ENCODE measurements at places on chromosomes 7 and 10. TPM values are rescaled to one million over a fixed set of nuclear protein-coding genes. Genes with fewer than 3 reads are reported as not detected.

DNA sequence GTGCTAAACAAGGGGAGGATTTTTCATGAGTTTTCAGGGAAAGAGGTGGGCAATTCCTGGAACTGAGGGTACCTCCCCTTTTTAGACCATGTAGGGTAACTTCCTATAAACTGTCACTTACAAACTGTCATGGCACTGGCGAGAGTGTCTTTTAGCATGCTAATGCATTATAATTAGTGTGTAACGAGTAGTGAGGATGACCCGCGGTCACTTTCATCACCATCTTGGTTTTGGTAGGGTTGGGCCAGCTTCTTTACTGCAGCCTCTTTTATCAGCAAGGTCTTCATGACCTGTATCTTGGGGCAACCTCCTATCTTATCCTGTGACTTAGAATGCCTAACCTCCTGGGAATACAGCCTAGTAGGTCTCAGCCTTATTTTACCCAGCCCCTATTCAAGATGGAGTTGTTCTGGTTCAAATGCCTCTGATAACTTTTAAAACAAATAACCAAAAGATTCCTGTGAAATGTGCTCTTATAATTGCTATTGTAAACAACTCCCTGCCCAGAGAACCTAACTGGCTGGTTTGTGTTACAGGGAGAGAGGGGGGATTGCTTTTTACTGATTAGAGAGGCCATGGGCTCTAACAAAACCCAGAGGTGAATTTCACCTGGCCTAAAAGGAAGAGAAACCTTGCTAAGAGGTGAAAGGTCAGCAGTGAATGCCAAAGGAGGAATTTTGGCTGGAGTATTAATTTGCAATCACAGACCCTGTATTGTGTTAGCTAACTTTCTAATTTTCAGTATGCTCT is 64.3 kb downstream of the EEPD1 start:
- no peak for DNase-seq

DNA sequence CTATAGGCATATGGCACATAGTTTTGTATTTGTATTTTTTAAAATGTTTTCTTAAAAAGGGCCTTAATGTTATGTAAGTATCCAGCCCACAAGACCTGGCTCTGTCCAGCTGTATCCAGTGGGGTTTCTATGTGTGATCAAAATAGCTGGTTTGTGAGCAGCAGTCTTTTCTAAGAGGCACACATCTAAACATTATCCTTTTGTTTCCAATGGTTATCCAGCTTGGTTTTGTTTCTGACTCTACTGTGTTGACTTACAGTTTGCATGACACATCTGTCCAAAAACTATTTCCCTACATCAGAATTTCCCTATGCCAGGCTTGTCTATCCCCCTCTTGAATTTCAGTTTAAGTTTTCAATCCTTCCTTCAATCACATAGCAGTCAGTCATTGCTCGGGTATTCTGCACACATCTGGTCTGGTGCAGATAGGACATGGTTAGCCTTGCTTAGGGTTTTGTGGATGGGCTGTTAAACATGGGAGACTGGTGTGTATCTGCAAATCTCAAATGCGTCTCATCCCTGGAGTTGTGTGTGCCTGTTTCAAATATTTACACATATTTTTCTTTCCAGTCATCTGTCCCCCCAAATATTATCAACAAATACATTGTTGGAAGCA is 104.2 kb downstream of the SAMD9 start:
- no peak for DNase-seq

Gene GOLGA7B
- 0.59 TPM for total RNA-seq

GRCh38 chr7:116164552-116165306 is 45.6 kb upstream of the TES start:
- DNase-seq = no peak

DNA sequence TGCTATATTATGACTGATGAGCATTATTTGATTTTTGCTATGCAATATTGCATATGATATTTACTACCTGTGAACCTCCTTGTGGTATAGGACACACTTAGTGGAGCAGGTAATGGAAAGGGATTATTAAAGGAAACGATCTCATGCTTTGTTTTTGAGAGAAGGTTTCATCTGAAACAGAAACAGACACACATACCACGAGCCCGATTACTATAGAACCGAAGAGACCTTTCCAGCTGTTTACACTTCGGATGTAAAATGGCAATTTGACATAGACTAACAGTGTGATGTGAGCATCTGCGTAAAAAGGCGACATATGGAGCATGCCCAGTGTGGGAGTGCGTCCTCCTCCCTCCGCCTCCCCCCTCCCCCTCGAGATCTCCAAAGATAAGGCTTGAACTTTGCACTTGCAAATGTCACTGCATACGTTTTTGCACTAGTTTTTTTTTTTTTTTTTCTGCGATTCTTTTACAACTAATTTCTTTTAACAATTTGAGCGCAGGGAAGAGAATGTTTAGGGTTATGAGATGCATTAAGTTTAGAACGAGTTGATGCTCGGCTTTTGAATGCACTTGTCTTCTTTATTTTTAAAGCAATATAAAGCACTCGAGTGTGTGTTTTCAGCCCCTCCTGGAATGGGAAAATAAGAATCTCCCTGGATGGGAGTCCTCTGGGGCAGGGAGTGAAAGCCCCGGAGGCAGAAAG is 251.0 kb downstream of the NSUN6 start:
- no peak for DNase-seq

- DNase-seq = no peak
These were observed 453.9 kb upstream of the GHITM start for GRCh38 chr10:83685458-83685857.

DNA sequence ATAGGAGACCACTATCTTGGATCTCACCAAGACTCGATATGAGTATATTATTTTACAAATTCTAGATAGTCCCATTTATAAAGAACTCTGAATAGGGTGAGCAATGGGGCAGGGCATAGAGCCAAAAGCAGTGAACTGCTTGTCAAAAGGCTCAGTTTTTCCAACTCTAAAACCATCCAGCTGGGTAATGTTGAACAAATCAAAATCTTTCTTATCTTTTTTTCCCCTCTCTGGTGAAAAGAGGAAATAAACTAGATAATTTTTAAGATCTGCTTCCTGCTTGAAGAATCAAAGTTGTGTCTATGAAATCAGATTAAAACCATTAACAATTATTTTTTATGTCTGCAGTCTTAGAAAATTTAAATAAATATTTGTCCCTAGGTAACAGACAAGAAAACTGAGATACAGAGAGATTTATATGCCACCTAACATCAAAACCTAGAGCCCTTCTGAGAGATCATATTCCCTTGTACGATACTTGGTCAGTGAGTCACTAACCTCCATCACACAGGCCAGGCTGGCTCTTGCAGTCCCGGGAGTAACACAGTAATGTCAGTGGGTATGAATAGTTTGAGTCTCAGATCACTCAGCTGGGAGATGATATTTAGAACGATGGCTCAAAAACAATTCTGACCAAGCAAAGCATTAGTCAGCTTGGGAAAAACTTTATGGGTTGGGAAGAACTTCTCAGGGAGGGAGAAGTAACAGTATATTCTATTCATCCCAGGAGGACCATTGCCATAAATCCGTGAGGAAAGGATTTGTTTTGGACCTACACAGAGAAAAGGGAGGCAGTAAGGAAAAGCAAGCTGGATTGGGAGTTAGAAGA is 178.8 kb downstream of the REEP3 start:
- no peak for DNase-seq

DNA sequence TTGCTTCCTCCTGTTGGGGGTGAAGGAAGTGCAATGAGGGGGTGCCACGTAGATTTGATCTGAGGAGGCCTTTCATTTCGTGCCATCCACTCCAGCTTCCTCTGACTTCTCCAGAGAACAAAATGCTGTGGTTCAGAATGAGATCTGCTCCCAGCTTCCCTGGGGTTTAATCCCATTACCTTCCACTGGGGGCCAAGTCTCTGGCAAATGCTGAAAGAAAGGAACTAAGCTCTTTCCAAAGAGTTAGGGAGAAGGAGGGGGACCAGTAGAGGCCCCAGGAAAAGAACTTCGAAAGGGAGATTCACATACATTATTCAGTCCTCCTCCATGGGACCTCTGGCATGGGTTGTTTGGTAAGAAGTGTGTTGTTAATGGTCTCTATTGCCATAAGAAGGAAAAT is 727.0 kb downstream of the TYW1 start:
- DNase-seq = no peak

- no peak for DNase-seq
These were observed 16.4 kb downstream of the STAMBPL1 start for GRCh38 chr10:88896372-88896993.

- no peak for DNase-seq
These were observed 163.8 kb downstream of the SORCS3 start for GRCh38 chr10:104804880-104805279.

DNA sequence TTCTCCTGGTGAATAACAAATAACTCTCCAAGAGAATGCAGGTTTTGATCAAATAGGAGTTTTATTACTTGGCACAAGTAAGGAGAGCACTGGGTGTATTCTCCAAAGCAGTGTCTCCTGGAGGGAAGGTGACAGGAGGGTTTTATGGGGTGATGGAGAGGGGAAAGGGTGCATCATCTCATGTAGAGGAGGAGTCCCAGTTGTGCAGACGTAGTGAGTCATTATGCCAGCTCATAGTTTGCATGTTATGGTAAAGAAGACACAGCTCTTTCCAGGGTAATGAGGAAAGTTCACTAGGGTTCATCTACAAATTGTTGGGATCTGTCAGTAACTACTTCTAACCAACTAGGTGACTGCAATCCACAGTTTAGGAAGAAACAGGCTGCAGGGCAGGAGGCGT is 347.9 kb upstream of the MEOX2 start:
- no peak for DNase-seq

GRCh38 chr10:35606430-35606829 is 1.3 kb downstream of the GJD4 start:
- DNase-seq = no peak

DNA sequence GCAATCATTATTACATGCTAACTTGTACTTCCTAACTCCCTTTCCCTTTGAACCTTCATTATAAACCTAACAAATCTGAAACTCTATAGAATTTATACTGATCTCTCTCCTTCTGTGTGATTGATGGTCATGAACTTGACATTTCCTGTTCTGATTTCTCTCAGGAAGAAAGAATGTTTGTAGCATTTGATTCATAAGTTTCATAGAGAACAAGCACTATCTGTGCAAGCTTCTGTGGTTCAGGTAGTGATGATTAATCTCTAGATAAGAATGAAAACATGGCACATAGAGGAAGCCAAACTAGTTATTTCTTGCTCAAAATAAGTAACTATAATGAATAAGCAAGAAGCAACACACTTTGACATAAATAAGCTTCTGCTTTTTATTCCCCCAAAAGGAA is 34.2 kb downstream of the TFPI2 start:
- no peak for DNase-seq

Gene RET
- total RNA-seq = 0.96 TPM

DNA sequence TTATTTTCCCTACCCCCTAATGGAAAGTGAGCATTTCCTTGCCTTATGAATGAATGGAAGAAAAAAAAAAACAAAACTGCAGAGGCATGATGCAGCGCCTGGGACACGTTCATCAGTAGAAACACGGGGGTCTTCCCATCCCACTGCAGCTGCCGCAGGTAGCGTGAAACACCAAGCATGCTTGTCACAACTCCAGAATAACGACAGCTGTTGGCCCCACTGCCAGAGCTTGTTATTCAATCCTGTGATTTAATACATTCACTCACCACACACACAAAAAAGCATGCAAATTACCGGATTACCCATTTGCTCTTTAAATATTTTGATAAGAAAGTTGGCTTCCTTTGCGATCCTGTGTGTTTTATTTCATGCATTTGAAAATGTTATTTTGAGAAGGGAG is 48.4 kb upstream of the GNA12 start:
- DNase-seq = no peak

DNA sequence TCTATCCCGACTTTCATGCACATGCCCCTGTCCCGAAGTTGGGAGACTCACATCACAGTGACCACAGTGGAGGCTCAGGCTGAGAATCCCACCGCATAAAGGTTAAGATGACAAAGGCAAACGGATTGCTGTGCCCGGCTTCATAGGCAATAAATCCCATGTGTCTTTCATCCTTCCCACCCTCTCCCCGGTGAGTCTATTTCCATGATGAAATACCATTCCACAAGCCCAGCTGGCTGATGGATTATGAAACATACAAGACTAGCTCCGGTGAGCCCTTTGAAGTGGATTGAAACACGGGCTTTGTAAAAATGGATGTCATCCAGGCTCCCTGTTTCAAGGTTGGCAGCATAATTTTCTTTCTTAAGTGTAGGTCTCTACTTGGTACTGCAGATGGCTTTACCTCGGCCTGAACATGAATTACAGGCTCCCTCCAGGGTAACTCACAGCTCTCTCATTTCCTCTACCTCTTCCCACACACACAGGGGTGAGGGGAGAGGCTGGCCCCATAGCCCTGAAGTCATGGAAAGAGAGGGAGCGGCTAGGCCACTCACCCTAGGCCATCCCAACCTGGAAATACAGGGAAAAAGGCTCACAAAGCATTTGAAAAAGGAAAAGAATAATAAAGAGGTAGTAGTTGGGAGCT is 92.0 kb upstream of the CALN1 start:
- no peak for DNase-seq

DNA sequence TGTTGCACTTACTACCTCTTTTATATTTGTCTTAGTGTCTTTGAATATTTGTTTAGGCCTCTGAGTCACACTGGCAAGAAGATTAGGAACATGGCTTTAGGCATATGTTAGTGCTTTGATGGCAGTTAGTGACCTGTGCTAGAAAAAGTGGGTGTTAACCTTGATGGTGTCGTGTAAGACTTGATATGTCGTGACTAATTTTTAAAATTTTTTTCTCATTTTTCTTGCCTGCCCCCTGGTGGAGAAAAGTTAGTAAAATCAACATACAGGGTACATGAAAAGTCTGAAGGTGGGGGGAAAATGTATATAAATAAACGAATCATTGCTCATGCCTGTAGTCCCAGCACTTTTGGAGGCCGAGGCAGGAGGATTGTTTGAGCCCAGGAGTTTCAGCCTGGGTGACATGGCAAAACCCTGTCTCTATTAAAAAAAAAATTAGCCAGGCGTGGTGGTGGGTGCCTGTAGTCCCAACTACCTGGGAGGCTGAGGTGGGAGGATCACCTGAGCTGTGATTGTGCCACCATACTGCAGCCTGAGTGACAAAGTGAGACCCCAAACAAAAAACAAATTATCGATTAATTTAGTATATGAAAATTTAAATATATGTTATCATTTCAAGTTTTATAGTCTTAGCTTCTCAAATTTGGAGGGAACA is 44.6 kb downstream of the TAX1BP1 start:
- no peak for DNase-seq

Gene BMPER
- 2.0 TPM for total RNA-seq

DNA sequence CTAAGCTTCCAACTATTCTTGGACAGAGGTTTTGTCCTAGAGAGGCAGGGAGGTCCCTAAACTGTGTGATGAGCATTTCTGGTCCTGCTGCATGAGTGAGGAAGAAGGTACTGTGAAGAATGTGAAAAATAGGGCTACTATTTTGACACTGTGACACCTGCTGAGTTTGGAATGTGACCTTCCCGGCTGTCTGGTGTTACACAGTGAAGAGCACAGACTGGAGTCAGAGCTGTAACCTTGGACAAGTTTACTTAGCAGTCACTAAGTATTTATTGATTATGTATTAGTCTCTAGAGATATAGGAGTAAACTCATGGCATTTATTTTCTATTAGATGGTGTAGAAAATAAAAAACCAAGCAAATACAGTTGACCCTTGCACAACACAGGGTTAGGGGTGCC is 12.3 kb downstream of the GOLGA7B start:
- DNase-seq = no peak

All from breast epithelium (tissue), 4 donors.